ENCODE measurements at places on chromosomes 5 and 9.

DNA sequence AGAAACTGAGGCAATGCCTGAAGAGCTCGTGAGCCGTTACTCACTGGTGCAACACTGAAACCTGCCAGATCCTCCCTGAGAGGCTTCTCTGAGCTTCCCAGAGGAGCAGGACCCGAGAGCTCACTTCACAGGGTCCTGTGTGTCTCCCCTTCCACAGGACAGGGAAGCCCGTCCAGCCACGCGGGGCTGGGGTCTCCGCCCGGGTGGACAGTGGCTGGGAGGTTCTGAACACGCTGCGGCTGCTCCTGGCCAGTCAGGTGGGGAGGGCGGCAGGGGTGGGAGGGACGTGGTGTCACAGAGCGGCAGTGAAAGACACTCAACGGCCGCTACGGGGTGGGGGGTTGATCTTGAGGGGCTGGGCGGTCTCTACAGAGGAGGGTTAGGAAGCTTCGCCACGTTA is 290 bp upstream of the ZDHHC11 start:
- no peak for DNase-seq

- DNase-seq, result no peak
These were observed 206.3 kb downstream of the BNC2 start for GRCh38 chr9:16664211-16664610.

DNA sequence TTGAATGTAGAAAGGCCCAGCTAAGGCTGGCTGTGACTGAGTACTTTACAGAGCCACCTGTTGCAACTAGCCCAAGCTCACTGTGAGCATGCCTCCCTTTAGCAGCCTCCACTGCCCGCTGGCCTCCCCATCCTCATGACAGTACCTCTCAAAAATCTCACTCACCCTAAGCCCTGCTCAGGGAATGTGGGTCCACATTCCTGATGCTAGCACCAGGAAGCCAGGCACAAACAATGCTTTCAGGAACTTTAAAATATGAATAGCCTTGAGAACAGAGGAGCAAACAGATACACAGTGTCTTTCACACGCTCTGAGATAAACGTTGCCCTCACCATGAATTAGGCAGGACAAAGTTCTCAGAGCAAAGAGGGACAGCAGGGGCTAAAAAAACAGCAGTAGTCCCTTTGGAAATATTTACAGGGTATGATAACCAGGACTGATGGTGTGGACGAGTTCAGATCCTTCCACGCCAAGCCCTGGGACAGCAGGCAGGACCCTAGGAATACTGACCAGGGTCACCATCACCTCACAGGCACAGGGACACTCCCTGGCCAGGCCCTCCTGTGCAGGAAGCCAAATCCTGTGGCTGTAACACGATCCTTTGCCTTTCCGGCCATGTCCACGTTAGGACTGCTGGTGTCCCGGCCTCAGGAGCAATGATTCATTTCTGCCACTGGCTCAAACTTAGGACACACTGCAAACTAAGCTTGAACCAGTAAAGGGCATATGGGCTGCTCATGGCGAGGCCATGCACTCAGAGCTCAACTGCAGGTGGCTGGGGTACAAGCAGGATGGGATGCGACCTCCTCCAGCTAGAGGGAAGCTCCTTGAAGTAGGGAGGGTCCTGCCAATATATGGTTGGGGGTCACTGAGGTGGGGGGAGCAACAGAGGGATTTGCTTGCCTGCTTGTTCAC is 9.6 kb downstream of the ACSL6 start:
- DNase-seq, result no peak

- DNase-seq, result no peak
These were observed 35.2 kb downstream of the MRPS27 start for GRCh38 chr5:72284559-72285423.

DNA sequence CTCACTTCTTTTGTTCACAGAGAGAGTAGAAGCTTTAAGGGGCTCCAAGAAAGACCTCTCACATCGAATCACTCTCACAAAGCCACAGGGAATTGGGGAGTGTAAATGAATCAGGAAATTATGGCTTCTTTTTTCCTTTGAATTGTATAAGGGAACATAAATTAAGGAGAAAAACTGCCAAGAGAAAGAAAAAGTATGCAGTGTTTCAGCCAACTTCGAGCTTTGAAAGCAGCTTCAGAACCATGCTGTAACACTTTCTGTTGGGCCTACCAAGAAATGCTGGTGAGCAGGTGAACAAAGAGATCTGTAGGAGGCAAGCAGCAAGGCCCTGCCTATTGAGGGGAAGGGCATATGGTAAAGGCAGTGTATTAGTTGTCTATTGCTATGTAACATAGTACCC is 33.4 kb upstream of the CTNNA1 start:
- DNase-seq, result no peak

DNA sequence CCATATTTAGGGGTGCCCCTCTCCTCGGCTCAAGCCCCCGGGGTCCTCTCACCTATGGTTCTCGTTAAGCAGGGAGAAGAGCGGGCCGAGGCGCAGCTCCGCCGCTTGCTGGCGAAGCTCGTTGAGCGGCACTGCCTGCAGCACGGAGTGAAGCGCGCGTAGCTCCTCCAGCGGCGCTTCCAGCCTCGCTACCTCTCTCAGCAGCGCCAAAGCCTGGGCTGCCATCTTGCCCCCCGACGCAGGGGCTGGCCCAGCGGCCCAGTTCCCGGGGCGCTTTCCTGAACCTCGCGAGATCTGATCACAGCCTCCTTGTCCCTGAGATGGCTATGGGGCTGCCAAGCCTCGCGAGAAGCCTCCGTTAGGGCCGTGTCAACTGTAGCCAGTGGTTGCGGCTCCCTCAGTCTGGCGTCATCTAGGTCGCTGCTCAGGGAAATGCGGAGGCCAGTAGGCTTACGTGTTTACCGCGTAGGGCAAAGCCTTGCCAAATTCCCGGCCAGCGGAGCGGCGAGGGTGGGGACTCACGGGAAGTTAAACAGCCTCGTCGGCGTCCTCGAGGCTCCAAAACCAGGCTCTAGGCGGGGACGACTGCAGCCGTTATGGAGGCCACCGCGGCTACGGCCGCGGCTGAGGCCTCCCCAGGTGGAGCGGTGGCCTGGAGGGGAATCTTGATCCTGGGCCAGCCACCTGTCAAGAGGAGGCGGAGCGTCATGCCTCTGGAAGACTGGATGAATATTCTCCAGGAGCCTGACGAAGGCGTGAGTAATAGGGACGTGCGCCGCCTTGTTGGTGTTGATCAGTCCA is at the start of gene PSMD5:
Gene PSMD5 (minus strand): TSS at position 238 of the 801 bp plus-strand sequence. CDS start 13 bp downstream, at position 225.
- peak; percentile 92 for DNase-seq

DNA sequence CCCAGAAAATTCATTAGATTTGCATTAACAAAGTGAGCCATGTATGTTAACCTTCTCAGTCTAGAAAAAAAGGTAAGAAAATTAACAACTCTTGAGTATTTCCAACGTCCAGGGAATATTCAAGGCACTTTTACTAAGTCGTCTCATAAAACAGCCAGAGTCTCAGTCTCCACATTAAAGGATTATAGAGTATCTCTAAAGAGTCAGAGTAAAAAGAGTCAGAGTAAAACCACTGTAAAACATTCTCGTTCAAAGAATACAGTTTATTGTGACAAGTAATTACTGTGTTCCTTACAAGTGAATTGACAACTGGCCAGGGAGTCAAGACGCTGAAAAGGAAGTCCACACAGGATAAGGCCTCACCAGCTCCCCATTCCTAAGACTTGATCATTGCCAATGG is 97.2 kb upstream of the ISL1 start:
- DNase-seq, result no peak

DNA sequence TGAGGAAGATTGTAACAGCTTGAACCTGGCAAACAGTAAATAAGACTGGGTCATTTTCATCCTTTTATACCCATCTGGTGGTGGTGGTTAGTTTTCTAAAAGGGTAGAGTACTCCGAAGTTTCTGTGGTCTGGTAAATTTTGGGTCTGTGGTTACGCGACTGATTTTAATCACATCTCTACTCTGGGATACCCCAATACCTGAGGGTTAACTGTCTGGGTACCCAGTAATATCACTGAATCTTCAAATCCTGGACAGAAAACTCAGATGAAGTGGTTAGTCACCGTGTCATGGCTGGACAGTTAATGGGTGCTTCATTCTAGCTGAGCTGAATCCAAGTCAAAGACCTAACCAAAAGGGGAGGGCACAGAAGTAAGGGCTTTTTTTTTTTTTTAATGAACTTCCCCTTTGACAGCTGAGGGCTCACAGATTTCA is 474.2 kb downstream of the GADD45G start:
- no peak for DNase-seq

DNA sequence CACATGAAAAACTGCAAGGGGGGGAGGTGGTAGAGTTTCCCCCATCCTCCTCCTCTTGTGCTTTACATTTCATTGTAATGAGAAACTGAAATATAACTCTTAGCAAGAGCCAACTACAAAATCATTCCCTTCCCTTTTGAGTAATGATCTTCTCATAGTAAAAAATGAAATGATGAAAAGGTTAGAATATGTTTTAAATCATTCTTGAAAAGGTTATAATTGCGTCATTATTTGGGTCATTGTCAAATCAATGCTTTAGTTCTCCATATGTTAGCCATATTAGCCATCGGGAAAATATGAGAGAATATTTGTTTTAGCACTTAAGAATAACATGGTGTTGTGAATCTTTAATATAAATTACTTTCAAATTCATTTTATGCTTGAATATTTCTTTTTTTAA is 1185.0 kb upstream of the CDH18 start:
- DNase-seq, result no peak

DNA sequence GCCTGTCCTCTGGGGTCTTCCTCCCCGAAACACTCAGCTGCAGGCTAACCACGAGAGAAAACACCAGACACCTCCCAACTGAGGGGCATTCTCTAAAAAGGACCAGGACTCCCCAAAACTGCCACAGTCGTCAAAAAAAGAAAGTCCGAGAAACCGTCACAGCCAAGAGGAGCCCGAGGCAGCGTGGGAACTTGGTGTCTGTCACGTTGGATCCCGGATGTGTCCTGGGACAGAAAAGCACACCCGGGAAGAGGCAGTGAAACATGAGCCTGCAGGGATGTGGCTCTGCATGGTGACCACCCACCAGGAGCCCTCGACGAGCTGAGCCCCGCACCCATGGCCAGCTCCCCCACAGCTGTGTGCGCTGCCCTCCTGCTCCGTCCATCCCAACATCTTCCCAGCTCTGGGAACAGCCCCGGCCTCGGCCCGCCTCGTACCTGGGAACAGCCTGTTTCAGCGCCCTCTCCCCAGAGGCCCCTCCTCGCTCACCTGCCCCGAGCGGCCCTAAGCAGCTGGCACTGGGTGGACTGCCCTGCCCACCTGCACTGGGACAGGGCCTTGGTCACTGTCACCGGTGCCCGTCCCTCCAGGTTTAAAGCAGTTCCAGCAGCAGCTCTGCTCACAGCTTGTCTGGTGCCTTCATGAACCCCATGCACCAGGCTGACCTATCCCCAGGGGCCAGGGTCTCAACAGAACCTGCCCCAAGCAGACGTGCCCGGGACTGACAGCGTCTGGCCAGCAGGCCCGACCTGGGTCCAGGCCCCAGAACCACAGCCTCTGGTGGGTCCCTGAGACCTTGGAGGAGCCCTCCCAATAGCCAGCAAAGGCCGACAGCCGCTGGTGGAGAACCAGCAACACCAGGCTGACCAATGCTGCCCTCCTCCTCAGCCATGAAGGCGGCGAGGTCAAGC is 10.9 kb downstream of the SLC12A7 start:
- no peak for DNase-seq

DNA sequence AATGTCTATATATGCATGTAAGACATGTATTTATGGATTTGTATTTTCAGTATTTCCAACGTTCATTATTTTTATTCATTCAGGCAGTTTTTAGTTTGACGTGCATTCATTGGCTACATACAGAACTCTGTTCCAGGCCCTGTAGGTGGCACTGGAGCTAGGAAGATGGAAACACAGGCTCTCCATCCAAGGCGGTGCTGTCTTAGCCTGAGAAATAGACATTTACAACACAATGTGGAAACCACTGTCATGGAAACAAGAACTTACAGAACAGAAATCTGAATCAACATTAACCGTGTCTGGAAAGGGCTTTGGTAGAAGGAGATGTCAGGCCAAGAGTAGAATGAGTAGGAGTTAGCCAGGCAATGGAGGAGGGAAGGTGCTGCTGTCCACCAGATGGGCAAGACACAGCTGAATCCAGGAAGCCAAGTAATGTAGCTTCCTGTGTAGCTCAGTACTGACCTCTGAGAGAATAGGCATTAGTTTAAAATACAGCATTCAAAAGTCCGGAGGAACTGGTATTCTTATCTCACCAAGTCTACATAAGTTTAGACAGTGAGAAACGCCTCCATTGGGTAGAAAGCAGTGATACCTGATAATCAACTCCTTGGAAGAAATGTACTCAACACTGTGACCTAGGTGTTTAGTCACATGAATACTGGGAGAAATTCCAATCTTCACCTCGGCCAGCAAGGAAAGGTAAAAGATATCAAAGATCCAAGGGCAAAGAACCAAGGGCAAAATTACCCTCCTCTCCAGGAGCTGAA is 388.6 kb upstream of the CDH6 start:
- no peak for DNase-seq

GRCh38 chr9:116175614-116176013 is 22.0 kb downstream of the PAPPA start:
- DNase-seq, result no peak

- DNase-seq, result no peak
These were observed 30.2 kb upstream of the MSANTD3 start for GRCh38 chr9:100396769-100397168.

DNA sequence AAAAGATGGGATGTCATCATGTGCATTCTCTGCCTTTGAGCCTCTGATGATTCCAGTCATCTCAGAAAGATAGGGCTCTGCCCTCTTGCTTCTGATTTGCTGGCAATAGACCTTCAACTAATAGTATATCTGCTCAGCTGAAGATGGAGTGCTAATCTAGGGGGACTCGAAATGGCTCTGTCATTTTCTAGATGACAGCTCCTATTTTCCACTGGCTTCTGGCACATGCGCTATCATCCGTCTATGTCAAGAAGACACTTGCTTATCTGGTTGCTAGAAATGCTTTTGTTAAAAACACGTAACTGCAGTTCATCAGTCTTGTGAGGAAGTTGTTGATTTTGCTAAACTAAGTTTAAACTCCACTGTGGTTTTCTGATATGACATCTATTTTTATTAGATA is 265.5 kb upstream of the ZNF608 start:
- no peak for DNase-seq

- no peak for DNase-seq
These were observed 621.0 kb upstream of the ADAMTS16 start for GRCh38 chr5:4518903-4519672.

GRCh38 chr9:133932181-133932580 is 59.9 kb downstream of the VAV2 start:
- DNase-seq, result no peak

DNA sequence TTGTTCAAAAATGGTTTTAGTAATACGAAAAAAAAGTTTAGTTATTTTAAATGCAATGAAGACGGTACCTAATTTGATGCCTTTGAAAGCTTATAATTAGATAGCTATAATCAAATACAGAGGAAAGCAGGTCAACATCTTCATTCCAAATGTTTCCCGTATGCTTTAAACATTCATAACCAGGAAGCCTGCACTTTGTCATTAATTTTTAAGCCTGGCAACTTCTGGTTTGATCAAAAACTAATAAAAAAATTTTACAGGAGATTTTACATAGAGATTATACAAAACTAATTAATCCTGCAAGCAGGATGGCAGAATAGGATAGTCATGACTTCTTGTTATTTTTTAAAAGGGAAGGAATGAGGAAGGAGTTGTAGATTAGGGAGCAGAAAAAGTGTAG is 353.0 kb downstream of the FBXL17 start:
- DNase-seq, result no peak
